CD4-positive, alpha-beta T cell treated with Interleukin-15 for 4 hours (primary cell): ENCODE measurements at places on chromosomes 11 and 22.

GRCh38 chr11:13228572-13228971, 49.0 kb upstream of the BMAL1 start:
- no peak for DNase-seq

DNA sequence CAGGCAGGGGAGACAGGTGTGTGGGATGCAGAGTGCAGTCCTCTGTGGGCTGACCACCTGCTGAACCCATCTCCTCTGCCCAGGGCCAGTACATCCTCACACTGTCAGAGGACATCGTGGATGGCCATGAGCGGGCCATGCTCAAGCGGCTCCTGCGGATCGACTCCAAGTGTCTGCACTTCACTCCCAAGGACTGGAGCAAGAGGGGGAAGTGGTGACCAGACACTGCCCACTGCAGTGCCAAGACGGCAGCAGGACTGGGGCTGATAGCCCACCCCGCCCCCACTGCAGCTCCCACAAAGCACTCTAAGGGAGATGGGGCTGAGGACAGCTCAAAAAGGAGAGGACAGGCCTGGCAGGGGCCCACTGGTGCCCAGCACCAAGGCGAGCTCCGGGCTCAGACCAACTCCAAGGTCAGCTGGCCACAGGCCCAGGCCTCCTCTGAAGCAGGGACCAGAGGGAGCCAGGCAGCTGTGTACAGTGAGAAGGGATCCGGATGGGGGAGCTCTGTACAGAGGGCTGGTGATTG, 1.6 kb downstream of the RNASEH2C start:
- no peak for DNase-seq

DNA sequence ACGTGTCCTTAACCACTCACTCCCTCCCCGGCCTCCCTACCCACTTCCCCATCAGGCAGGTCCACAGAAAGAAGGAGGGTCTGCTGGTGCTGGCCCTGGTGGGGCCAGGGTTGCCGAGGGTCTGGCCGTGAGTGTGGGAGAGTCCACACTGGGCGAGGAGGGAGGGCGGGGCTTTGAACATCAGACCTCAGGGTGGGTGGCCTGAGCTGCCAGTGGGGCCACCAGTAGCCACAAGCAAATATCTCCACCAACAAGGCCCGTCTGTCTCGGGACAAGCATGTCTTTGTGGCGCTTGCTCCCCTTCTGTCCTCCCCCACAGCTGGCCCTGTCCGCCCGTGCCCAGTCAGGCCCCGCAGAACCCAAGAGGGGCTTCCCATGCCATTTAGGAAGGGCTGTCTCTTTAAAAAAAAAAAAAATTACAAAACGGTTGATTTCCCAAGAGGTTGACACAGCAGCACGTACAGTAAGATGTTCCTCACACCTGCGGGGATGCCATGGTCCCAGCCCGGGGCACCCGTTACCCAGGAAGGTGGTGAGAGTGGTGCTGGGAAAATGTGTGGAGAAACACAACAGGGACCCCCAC, 17.7 kb upstream of the TALDO1 start:
- DNase-seq: no peak

GRCh38 chr11:102878595-102878994, 3.8 kb upstream of the MMP12 start:
- no peak for DNase-seq
